Fibroblast of mammary gland (primary cell): ENCODE measurements at places on chromosomes 3 and 15.

- peak; percentile 75 for DNase-seq
These were observed 163.8 kb upstream of the CDIN1 start for GRCh38 chr15:36415643-36416042.

GRCh38 chr3:70233112-70233511, 79.3 kb downstream of the MDFIC2 start:
- DNase-seq = no peak

GRCh38 chr15:38354315-38354929, 99.5 kb upstream of the FAM98B start:
- DNase-seq = peak; percentile 78

GRCh38 chr3:9194509-9195184, 54.8 kb downstream of the SRGAP3 start:
- no peak for DNase-seq

DNA sequence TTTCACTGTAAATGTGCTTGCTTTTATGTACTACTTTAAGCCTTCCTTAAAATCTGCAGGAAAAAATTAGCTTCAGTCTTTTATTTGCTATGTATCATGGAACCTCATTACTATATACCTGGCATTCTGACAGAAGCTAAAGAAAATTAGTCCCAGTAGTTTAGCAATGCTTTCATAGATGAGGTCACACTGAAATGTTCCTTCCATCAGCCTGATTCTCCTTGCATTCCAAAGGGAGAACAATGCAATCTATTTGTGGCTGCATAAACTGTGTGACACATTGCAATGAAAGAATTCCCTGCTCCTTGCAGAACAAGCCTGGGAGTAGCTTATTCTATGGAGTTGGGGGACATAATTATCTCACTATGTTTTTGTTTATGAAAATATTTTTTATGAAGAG, 691.5 kb upstream of the ARPP21 start:
- DNase-seq = peak; percentile 1

- DNase-seq = no peak
These were observed 57.4 kb upstream of the IMPG2 start for GRCh38 chr3:101377796-101378195.

GRCh38 chr3:134361162-134361835, 12.9 kb downstream of the AMOTL2 start:
- no peak for DNase-seq

- no peak for DNase-seq
These were observed 190.7 kb downstream of the MAGI1 start for GRCh38 chr3:65848024-65848423.

DNA sequence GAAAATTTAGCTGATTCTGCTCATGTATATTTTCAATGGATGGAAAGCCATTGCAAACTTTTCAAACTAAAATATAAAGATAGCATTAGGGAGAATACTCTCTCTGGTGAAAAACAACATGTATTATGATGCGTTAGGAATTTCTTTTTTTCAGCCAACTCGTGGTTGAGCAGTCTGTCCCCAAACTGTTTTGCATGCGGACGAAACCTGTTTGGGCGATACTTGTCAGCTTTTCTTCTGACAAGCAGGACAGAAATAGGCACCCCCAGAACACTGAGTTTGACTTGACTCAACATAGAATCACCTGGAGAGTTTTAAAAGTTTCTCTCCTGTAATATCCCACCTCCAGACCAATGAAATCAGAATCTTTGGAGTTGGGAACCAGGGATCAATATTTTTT, 417.5 kb upstream of the TPRG1 start:
- no peak for DNase-seq

DNA sequence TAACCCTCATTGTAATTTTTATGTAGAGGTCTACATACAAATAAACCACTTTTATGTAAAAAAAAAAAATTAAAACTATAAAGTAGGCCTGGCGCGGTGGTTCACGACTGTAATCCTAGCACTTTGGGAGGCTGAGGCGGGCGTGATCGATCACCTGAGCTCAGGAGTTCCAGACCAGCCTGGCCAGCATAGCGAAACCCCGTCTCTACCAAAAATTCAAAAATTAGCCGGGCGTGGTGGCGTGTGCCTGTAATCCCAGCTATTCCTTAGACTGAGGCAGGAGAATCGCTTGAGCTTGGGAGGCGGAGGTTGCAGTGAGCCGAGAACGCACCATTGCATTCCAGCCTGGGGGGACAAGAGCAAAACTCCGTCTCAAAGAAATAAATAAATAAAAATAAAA, 766 bp upstream of the SLC12A6 start:
- DNase-seq = no peak

DNA sequence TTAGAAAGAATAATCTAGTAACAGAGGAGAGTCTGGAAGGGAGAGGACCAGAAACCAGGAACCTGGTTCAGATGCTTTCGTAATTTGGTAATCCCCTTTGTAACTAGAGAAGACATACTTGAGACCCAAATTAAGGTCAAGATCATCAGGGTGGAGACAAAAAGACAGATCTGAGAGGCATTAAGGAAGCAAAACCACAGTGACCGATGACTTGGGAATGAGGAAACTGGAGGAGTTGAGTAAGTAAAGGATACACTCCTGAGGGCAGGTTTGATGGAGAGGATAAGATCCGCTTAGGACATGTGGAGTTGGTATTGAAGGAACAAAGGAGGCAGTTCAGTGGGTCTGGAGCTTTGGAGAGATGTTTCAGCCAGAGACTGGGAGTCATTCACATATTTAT, 23.6 kb upstream of the BCL2A1 start:
- peak; percentile 38 for DNase-seq

DNA sequence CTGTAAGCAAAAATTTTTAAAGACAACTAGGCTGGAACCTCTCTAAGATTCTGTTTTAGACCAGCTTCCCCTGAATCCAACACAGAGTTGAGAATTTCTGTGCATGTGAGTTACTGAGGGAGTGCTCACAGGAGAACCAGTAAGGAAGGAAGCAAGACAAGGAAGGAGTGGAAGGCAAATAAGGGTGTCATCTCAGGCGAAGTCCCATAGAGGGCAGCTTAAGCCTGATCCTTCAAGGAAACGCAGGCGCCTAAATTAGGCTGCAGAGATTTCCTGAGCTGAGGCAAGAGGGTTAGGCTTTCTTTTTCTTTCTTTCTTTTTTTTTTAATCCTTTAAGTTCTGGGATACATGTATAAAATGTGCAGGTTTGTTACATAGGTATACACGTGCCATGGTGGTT, 36.2 kb upstream of the COL6A6 start:
- peak; percentile 72 for DNase-seq

GRCh38 chr3:3753416-3753815, 45.8 kb upstream of the LRRN1 start:
- no peak for DNase-seq

DNA sequence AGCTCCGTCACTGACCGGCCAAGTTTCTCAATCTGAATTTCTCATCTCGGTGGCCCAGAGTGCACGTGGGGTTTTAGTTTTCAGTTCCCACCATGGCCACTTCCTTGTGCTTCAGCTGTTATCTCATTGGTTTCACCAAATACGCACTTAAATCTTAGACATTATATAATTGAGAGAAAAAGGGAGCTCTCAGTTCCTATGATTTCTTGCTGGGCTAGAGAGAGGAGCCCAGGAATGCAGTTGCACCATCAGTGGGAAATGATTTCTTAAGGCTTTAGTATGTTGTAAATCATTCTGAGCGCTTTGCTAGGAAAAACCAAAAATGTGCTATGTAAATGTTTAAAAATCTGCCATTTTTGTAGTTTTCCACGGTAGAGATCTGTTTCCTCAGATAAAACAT, 53.2 kb downstream of the OXNAD1 start:
- peak; percentile 31 for DNase-seq

GRCh38 chr3:70722018-70722417, 409.6 kb upstream of the MDFIC2 start:
- DNase-seq = no peak

GRCh38 chr3:130539005-130539404, 22.0 kb downstream of the COL6A6 start:
- DNase-seq = peak; percentile 47

GRCh38 chr15:41945221-41945620, 27.1 kb downstream of the EHD4 start:
- DNase-seq = no peak

DNA sequence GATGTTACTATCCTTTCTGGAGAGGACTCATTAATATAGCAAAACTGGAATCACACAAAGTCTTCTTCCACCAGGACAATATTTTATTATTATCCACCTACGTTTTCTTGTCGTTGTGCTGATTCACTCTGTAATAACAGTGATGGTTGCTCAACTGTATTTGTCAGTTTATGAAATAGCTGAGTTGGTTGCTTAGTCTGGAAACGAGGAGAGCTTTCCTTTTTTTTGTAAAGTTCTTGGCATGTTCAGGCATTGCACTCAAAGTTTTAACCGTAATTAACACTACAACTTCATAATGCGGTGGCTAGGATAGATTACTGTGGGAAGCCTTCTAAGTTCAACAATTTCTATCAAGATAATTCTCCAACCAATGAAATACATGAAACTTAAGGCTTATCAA, 131.2 kb downstream of the RAP2B start:
- peak; percentile 87 for DNase-seq

DNA sequence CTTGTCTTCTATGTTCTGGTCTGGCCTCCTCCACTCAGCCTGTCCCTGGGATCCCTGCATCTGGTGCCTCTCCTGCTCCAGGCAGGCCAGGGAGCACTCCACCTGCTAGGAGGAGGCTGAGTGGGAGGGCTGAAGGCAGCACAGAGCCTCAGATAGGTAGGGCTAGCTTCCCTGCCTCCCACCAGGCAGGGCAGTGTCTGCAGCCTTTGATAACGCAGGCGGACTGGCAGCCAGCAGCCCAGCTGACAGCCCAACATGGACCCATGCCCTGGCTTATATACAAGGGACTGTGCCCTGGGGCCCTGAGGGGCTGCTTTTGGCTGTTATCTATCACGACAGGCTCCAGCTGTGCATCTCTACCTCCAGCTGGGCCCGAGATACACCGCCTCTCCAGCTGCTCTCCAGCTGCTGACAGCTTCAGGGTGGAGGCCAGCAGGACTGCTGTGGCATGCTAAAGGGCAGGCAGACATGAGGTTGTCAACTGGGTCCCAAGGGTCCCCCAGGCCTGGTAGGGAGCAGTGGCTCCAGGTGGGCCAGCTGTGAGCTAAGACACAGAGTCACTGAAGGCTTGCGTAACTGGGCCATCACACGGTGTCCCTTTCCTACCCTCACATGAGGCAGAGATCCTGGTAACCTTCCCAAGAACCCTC, 5.2 kb upstream of the CLK3 start:
- no peak for DNase-seq

- no peak for DNase-seq
These were observed 10.7 kb downstream of the MTHFS start for GRCh38 chr15:79886124-79886523.

GRCh38 chr15:66650433-66650832, 51.6 kb upstream of the SMAD6 start:
- peak; percentile 31 for DNase-seq

GRCh38 chr3:52225452-52226228, at the start of gene TLR9:
Gene TLR9, minus strand, starts transcription at chr3:52225645. Its CDS starts 116 bp downstream, at chr3:52225529.
- DNase-seq = no peak

DNA sequence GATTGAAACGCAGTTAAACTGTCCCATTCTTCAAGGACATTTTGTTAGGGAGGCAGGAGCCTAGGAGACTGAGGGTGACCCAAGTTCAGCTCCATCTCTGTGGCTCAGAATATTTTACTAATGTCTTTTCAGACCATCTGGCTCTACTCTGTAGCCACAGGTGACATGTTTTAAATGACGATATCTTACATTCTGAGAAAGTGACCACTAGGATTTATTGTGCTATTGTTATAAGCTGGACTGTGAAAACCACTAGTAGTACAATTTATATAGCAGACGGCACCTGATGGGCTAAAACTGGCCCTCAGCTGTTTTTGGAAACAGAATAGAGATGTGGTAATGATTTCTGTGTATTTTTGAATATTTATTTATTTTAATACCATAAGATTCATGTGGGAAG, 55.5 kb downstream of the MCF2L2 start:
- no peak for DNase-seq
